ENCODE measurements at places on chromosomes 12 and 14. TPM values are rescaled to one million over a fixed set of nuclear protein-coding genes. Genes with fewer than 3 reads are reported as not detected.

GRCh38 chr12:47319746-47320145, 240.0 kb upstream of the AMIGO2 start:
- DNase-seq = no peak

Gene KRT6C
- not detected for total RNA-seq

Gene ANG
- total RNA-seq = 4.2 TPM

DNA sequence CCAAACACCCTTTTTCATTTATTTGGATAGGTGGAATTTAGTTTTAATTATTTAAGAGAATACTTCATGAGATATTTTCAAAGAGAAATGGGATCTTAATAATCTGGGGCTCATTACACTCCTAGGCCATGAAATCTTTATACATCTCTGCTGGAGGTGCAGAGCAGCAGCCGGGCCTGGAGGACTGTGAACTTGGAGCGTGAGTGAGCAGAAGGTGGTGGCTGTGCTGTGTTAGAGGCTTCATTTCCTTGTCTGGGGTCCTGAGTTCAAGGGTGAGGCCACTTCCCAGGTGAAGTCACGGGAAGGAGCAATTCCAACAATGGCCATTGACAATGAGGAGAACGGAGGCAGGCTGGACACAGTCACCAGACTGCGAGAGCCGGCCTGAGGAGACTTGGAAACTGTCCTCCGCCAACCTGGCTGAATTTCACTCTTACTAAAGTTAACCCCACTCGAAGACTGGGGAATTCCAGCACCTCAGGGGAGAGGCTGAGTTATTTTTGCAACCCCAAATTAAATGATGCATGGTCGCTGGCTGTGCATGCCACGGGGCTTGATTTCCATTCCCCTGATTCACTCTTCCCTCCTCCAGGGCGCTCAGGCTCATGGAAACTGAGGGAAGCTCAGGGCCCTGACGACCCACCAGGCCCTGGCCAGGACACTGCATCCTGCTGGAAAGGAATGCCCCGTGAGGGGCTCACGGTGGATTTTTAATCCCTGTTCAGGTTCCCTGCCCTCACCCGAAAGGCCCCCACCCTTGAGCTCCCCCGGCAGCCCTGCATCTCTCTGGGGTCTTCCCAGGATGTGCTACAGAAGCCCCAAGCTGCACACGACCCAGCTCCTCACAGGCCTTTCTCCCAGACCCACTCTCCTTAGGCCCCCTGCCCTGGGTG, 22.6 kb upstream of the TRAF3 start:
- no peak for DNase-seq

- DNase-seq = no peak
These were observed 12.4 kb upstream of the A2M start for GRCh38 chr12:9127936-9128663.

Gene LPAR5
- total RNA-seq = not detected

- no peak for DNase-seq
These were observed 99.0 kb downstream of the LIN7A start for GRCh38 chr12:80838708-80839107.

Gene ACOT6
- not detected for total RNA-seq

DNA sequence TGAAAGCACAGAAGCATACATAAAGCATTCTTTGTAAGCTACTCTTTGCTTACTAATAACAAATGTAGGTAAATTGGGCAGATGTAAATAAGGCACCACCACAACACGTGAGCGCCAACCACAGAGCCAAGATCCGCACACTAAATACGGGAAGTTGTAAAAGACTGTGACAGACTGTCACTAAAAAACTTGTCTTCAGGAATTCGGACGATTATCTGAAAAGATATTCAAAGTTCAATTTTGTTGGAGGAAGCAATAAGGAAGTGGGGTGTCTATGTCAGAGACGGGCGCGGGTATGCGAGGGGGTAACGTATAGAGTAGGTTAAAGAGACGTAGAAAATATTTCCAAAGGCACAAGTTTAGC, 1.5 kb upstream of the HSP90B1 start:
- DNase-seq = no peak

Gene PLEKHD1
- total RNA-seq = not detected

- DNase-seq = no peak
These were observed 49.8 kb downstream of the RIN3 start for GRCh38 chr14:92563359-92563758.

- DNase-seq = peak; percentile 65
These were observed 105.9 kb upstream of the BCAT1 start for GRCh38 chr12:25054783-25055144.

GRCh38 chr14:64569138-64569631, 19.4 kb downstream of the PPP1R36 start:
- DNase-seq = peak; percentile 88

Gene SMOC1
- total RNA-seq = 0.06 TPM

DNA sequence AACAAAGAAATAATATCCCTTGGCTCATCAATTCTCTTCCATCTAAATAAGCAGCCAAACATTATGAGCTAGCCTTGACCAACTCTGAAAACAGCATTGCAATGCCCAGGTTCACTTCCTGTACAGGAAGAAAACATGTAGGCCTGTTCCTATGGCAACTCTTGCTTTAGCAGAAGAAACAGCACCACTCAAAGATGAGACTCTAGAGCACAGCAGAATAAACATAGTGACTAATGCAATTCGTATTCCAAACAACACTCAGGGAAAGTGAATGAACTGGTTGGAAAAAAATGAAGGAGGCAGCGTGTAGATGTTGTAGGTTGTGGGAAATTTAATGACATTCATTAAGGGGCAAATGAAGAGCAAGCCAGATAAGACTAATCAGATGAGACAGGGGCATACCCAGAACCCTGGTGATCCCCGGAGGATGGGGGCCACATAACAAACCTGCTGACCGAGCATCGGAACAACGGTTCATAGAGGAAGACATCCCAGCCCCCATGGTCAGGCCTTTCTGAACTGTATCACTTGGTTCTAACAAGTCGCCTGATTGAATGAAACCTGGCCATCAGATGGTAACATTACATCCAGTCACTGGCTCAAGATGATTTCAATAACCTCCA, 9.0 kb downstream of the ARHGDIB start:
- peak; percentile 95 for DNase-seq

DNA sequence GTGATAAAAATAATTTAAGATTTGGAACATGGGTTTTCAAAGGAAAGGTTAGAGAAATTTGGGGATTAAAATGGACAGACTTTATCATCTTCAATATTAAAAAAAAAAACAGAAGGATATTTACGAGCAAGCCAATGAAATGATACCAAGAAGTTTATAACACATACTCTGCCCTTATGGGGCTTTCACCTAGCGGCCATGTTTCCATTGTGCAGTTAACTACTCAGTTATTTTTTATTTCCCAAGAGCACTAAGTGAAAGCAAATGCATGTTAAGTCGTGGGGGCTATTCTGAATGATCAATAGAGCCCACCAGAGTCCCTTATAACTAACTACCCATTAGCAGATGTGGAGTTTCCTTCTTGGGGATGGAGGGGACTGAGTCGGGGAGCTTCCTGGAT, 53.9 kb downstream of the ETV6 start:
- no peak for DNase-seq

DNA sequence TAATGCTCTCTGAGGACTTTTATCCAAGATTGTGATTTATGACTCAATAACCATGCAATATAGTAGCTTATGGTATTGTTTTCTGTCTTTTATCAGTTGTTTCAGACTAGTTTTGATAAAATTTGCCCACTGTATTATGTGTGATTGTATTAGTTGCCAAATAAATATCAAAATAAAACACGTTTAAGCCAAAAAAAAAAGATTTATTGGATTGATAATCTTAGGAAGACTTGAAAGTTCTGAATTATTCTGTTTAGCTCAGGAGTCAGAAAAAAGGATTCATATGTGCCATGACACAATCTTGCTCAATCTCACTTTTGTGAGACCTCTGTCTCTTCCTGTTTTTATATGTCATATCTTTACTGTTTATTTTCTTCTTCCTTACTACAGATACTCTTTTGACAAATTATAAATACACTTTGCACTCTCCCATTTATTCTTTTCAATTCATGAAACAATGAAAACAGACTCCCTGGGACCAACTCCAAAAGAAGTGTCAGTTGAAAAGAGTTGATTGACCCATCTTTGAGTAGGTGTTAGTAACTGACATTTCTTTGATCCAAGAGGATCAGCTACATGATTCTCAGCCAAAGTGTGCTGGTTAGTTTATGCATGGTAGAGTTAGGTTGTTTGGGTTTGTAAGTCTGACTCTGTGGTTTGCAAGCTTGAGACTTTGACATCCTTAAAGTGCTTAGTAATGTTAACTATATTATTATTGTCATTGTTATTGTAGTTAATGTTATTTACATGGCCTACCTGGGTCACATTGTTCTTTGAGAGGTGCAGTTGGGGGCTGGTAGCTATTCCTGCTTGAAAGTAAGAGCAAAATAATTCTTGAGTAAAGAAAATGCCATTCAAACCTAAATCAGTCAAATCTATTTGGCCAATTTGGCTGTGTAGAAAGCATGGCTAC, 2.5 kb downstream of the OR6C76 start:
- DNase-seq = no peak

Gene SLC6A15
- 27.0 TPM for total RNA-seq

GRCh38 chr14:74223016-74223415, 16.2 kb upstream of the VSX2 start:
- no peak for DNase-seq

DNA sequence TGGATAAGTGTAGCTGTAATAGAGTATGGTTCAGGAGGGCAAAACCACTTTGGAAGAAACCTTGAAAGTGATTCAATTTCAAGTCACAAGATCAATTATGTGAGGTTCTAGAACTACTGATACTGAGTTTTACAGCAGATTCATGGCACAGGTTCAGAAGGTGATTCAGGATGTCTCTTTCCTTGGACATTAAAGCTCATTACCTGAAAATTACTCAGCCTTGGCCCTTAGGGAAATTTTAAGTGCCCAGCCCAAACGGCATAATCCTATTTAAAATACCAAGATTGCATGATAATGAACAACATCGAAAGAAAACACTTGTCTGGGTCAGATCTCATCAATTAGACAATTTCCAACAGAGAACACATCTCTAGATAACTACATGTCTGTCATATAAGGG, 70.2 kb upstream of the SLC38A2 start:
- no peak for DNase-seq

Gene SERPINA12
- total RNA-seq = not detected

Gene RAD9B
- total RNA-seq = 1.0 TPM

DNA sequence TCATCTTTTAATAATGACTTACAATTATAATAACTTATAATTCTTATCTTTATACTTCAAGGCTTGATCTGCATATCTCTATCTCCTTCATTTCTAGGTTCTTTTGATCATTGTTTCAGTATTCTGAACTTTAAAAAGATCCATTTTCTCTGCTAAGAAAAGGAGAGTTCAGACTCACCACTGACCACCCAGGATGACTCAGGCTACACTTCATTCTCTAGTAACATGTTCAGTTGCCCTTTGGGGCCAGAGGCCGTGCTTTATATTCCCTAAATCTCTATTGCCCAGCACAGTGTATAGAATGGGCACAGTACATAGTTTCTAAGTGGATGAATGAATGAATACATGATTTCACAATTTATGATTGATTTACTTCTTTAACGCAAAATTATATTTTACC, 268.7 kb downstream of the AKAP6 start:
- DNase-seq = peak; percentile 53

GRCh38 chr14:104941508-104942365, 17.1 kb downstream of the PLD4 start:
- DNase-seq = no peak

- DNase-seq = no peak
These were observed 21.4 kb upstream of the CEP170B start for GRCh38 chr14:104843442-104844305.

Gene IAPP
- total RNA-seq = not detected

Gene TPH2
- total RNA-seq = not detected

GRCh38 chr12:128798571-128799341, 25.0 kb downstream of the SLC15A4 start:
- no peak for DNase-seq

Gene A2ML1
- total RNA-seq = not detected

Gene CAPZA3
- not detected for total RNA-seq

Gene KCNJ8
- 0.13 TPM for total RNA-seq

- DNase-seq = peak; percentile 49
These were observed 9.2 kb downstream of the KTN1 start for GRCh38 chr14:55589171-55589570.

- peak; percentile 19 for DNase-seq
These were observed 68.5 kb downstream of the RNF34 start for GRCh38 chr12:121468499-121468801.

GRCh38 chr14:74575507-74575906, 36.5 kb downstream of the LTBP2 start:
- DNase-seq = no peak

GRCh38 chr12:4118017-4118510, 155.5 kb upstream of the CCND2 start:
- peak; percentile 93 for DNase-seq

GRCh38 chr14:72554994-72555608, 338.8 kb downstream of the DPF3 start:
- DNase-seq = no peak

Gene PCED1B
- 0.80 TPM for total RNA-seq

DNA sequence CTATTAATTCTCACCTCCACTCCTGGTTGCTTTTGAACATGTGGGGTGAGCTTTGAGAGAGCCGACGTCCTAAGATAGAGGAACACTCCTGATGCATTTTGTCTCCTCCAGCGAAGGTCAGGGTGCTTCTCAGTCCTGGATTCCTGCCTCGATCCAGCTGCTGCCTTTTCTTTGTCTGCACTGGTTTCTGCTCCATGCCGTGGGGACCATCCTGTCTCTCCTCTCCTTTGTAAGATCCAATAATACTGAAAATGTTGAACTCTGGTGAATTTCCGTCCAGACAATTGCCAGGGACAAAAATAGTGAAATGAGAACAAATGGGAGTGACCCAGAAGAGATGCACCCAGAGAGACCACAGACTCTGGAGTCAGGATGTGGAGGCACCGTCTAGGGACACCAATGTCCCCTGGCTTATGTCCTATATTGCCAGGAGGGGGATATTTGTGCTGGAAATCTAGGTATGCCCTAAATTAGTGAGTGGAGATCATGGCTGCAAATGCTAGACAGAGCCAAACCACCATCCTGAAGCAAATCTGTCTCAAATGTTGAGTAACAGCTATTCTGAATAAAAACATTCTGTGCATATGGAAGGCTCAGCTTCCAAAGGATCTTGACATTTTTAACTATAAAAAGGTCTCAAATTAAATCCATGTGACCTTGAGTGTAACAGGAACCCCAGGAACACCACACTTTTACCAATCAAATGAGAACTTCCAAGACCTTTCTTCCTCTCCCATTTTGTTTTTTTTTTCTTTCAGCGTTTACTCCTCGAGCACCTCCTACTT, 170.9 kb downstream of the PPM1H start:
- DNase-seq = no peak

Gene RPL10L
- total RNA-seq = not detected

Gene ASIC1
- total RNA-seq = 1.2 TPM

DNA sequence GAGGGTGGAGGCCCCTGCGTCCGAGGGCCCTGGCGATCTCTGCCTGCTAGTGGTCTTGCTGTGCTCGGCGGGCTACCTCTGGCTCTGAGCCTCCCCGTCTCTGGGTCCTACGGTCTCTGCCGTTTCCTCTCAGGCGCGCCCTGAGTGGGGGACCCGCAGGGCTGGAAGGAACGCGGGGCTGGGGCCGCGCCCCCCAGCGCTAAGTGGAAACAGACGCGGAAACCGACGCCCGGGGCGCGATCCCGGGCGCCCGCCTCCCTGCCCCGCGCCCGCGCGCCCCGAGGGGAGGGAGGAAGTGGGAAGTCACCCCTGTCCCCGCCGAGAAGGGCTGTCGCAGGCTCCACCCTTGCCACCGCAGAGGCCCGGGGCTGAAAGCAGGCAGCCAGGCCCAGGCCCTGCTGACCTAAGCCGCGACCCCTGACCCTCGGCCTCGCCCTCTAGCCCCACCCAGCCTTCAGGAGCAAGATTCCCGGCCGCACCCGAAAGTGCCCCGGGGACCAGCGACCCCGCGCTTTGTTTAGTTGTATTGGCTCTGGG, 831 bp downstream of the CRIP1 start:
- DNase-seq = no peak

GRCh38 chr14:45651890-45652289, 398.9 kb upstream of the MIS18BP1 start:
- peak; percentile 44 for DNase-seq

Gene GSG1
- 9.0 TPM for total RNA-seq
